Mucosa of descending colon (tissue), 3 donors: ENCODE measurements at places on chromosomes 5 and 9.
A peak's percentile ranks its signal among the peaks of the same experiment; 100 is the strongest.

DNA sequence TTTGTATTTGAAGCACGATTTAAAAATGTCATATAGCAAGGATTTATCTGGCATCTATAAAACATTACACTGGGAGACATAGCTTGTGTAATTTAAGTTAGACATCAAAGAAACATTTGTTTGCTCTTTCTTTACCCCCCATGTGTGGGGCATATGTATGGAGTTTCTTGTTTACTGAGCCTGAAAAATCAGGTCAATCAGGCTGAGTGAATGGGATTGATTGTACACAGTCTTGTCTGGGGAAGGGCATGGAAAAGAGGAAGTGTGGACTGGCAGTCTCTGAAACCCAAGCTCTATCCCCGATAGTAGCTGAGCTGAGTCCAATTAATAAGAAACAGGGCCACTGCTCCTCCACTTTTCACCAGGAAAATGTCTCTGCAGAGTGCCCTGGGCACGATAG lies 49.4 kb downstream of the SLC46A2 start:
- DNase-seq = no peak

DNA sequence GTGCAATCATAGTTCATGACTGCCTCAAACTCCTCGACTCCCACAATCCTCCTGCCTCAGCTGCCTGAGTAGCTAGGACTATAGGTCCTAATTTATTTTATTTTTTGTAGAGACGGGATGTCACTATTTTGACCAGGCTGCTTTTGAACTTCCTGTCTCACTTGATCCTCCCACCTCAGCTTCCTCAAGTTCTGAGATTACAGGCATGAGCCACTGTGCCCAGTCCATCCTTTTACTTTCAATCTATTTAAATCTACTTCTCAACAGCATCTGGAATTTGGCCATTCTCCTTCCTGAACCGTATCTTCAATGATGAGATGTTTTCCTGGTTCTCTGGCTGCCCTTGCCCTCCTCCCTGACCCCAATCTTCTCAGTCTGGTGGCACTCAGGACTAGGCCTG lies 12.2 kb upstream of the GRIN1 start:
- no peak for DNase-seq

DNA sequence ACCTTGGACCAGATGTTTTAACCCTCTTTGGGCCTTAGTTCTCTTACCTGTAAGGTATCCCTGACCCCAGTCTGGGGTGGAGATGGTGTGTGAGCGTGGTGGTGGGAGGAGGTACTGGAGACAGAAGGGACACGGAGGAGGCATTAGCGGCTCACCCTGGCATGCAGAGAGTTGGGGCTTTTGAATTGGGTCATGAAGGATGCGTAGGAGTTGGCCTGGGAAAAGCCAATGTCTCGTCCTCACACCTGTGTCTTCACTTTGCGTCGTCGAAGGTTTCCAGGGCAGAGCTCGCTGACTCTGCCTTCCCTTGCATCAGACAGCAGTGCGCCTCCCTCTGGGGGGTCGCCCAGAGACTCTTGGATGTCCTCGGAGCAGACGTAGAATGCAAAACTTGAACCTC lies 11.2 kb downstream of the RXRA start:
- no peak for DNase-seq

DNA sequence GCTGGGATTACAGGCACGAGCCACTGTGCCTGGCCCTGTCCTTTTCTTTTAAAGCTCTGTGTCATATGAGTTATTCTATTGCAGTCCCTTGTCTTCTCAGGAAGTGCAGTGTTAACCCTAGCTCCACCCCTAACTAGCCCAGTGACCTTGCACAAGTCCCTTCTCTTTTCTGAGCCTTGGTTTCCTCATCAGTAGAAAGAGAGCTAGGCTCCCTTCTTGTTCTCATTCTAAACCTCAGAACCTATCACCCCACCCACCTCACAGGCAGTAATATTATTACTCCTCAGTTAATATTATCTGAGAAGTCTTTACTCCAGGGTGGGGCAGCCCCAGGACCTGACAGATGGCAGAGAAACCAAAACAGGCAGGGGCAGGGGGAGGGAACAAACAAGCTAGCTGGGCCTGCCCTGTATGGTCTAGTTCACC lies 7.2 kb downstream of the CYFIP2 start:
- DNase-seq = no peak

DNA sequence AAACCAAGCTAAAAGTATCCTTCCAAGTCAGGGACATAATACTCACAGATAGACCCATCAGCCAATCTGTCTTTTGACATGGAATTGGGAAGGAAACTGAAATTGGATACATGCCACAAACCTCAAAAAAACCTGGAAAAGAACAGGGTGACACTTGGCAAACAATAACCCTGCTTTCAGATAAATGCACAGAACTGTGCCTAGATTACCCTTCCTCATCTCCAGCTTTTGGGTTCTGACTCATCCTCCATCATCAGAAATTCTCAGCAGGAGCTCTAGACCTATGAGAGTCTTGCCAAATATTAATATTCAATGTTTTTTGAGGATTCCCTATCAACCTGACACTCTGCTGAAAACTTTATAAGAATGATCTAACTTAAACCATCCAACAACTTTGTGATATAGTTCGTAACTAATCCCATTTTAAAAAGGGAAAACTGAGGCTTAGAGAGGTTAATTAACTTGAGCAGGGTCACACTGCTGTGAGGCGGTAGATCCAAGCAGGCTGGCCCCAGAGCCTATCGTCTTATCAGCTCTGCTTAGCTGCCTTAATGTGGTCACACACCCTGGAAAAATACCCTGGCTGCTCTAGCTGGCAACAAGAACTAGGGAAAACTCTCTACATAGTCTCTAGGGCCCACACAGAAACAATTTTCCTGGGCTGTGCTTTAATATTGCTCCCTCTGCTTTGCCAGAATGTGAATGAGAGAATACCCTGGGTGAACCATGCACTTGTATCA lies 157.0 kb upstream of the TRPC7 start:
- DNase-seq = no peak

DNA sequence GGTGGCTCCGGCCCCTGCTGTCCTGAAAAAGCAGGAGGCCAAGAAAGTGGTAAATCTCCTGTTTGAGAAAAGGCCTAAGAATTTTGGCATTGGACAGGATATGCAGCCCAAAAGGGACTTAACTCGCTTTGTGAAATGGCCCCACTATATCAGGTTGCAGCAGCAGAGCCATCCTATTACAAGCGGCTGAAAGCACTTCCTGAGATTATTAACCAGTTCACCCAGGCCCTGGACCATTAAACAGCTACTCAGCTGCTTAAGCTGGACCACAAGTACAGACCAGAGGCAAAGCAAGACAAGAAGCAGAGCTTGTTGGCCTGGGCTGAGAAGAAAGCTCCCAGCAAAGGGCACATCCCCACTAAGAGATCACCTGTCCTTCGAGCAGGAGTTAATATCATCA lies 89.7 kb downstream of the MLLT3 start:
- DNase-seq = no peak

DNA sequence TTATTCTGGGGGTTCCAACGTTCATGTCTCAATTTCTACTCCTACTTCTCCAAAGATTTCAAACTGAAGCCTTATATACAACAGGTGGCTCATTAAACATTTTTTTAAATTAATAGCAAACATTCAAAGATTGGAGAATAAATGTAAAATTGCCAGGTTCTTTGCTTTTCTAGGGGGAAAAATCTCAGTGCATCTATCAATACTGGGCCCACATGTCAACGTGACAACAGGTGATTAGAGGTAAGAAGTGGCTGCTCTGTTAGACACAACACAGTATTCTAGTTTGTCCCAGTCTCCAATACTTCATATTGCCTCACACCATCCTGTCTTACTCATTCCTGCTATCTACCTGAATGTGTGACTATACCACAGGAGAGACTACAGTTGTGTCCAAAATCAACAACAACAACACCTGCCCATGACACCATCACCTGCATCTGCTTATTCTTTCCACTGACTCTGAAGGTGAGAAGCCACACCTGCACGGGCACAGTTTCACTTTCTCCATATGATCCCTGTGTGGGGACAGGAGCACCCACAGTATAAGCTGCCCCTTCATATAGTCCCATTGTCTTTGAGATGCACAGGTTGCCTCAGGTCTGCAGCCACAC lies 110.2 kb downstream of the LHFPL2 start:
- no peak for DNase-seq

DNA sequence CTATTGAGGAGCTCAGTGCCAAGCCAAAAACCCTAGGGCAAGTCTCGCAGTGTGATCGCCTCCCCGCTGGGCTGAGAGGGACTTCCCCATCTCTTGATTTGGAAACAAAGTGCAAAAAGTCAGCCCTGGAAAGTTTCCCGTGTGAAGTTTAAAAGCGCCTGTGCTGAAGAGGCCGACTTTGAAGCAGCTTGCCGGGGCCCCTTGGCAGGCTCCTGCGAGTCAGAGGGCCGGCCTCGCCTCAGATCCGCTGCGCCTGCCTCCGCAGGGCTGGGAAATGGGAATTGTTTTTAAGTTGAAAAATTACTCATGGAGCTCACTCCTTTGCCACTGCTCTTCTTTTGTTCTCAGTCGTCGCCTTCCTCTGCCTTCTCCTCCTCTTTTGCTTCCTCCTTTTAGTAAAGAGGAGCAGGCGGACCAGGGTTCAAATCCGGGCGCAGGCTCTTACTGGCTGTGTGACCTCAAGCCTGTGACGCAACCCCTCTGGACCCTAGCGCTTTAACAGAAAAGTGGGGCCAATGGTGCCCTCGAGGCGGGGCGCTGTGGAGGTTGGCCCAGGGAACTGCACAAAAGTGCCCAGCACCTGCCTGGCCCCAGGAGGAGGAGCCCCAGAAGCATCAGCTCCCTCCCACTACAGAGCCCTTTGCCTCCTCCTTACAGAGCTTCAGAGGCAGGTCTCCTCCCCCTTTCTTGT lies 14.7 kb upstream of the LHX2 start:
- DNase-seq = no peak

- no peak for DNase-seq
Measured at GRCh38 chr5:139232147-139232724, 34.1 kb upstream of the SIL1 start.

GRCh38 chr9:70557661-70558369 lies 143.4 kb upstream of the KLF9 start:
- no peak for DNase-seq

DNA sequence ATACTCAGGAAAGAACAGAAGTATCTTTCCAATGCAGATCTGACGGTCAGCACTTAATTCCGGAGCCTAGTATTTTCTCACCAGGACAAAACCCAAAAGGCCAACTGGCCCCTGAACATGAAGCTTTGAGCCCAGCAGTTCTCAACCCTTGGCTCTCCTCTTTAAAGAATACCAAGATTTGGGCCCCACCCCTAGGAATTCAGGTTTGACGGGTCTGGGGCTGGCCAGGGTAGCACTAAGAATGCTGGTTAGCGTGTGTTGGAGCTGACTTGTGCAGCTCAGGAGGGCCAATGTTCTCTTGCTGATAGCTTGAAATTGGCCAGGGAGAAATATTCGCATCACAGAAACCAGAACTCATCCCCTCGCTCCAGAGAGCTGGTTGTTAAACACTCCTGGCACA lies 88.3 kb upstream of the PTCH1 start:
- DNase-seq = no peak

GRCh38 chr5:168822745-168823281 lies 243.6 kb upstream of the PANK3 start:
- DNase-seq = no peak

DNA sequence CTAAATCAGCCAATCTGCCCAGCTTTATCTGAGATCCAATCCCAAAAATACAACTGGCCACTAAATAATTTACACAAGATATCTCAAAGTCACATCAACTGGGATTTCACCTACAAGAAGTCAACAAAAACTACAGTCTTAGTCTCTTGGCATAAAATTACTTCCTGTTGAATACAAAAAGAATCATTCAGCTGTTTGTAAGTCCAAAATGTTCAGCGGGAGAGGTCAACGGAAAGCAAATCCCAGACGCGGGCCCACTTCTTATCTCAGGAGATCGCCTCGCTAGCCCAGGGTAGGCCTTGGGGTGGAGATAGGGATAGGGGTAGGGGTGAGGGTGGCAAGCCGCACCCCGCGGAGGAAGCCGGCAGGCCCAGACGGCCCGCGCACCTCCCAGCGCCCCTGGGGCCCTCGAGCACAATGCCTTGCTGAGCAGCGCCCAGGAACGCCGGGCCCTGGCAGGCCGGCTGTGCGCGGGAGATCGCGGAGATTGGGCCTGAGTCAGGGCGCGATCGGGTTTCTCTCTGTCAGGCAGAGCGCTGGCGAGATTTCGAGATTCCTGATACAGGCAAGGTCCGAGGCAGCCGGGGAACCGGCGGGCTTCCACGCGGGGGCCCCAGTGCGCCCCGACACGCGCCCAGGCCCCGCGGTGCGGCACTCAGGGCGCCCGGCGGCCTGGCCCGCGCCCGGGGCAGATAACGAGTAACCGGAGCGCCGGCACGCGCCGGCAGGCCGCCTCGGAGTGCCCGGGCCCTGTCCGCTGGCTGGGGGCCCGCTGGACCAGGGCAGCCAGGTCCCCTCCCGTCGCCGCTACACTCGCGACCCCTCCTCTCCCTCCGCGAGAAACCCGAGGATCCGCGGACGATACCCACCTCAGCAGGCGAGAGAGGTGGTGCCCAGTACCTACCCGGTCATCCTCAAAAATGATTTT lies 601 bp downstream of the HINT1 start:
- DNase-seq = peak; percentile 73

GRCh38 chr5:134091626-134092121 lies 22.8 kb upstream of the TCF7 start:
- no peak for DNase-seq

GRCh38 chr5:78821536-78822021 lies 163.5 kb downstream of the ARSB start:
- DNase-seq = no peak

DNA sequence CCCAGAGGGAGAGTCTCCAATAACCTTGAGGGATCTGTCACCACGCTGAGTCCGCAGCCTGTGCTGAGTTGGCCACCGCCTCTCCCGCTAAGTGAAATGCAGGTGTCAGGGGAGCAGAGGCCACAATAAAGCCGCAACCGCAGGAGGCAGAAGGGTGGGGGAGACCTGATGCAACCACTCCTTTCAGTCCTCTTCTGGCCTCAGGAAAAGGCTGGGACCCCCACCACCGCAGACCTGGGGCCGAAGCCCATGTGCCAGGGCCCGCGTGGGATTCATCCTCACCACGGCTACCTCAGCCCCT lies 576 bp downstream of the MAP1B start:
- peak; percentile 4 for DNase-seq

GRCh38 chr5:175861337-175862130 lies 9.8 kb upstream of the CPLX2 start:
- DNase-seq = no peak

DNA sequence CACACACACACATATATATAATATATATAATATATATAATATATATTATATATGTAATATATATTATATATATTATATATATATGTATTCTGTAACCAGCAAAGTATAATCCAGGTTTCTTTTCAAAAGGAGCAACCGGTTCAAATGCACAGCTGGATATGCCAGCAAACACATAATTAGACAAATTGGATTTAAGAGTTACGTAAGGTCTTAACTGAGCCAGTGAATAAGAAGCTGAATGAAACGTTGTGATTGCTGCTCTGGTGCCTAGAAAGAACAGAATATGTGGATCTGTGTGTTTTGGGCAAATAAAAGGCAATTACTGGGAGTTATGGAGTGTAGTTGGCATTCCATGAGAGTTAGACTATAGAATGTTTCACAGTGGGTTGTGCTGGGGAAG lies 178.1 kb downstream of the SLF1 start:
- no peak for DNase-seq

GRCh38 chr9:132644251-132644650 lies 25.5 kb downstream of the DDX31 start:
- no peak for DNase-seq

- no peak for DNase-seq
Measured at GRCh38 chr9:99855467-99856176, 33.9 kb downstream of the NR4A3 start.

GRCh38 chr5:181163487-181164075 lies 16.2 kb downstream of the OR2V2 start:
- DNase-seq = no peak
